Transverse colon (tissue), 4 donors: ENCODE measurements at places on chromosomes 5 and 9. TPM values are rescaled to one million over a fixed set of nuclear protein-coding genes. Genes with fewer than 3 reads are reported as not detected.

The DNAJC18 gene
- 3.8 TPM for total RNA-seq

GRCh38 chr9:81787747-81788632 lies 98.6 kb upstream of the TLE1 start:
- peaks cover 13% of the 10 kb centered on the region for H3K4me1 ChIP-seq
- no peak overlapping the region for H3K4me3 ChIP-seq
- no peak overlapping the region for H3K27ac ChIP-seq
- H3K36me3 ChIP-seq, result no peaks in the 10 kb centered on the region
- no peaks in the 10 kb centered on the region for H3K27me3 ChIP-seq

The PPIC gene
- 58.0 TPM for total RNA-seq

The SV2C gene
- total RNA-seq, result 2.6 TPM

The CTNND2 gene
- 1.9 TPM for total RNA-seq

DNA sequence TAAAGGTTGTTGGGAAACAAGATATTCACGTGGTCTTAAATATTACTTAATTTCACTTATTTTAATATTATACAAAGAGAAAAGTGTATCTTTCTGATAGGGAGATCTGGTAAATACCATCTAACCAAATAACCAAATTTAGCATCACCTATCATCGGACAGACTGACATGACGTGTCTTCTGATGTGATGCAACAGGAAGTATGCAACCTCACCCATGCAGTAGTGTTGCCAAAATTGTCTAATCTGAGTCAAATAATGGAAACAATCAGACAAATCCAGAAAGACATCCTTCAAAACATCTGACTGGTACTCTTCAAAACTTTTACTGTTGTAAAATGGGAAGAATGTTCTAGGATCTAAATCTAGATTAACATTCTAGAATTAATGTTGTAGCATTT lies 148.0 kb downstream of the FGF1 start:
- no peaks in the 10 kb centered on the region for H3K4me1 ChIP-seq
- no peak overlapping the region for H3K4me3 ChIP-seq
- no peak for DNase-seq
- H3K27ac ChIP-seq, result no peak overlapping the region

The KCNIP1 gene
- not detected for total RNA-seq

- no peaks in the 10 kb centered on the region for H3K27me3 ChIP-seq
- no peak for DNase-seq
- H3K36me3 ChIP-seq, result no peaks in the 10 kb centered on the region
- H3K27ac ChIP-seq, result no peak overlapping the region
Observed at GRCh38 chr5:53991942-53992341, 318.4 kb downstream of the ARL15 start.

The RUFY1 gene
- 39.9 TPM for total RNA-seq

The ADAMTS2 gene
- total RNA-seq, result 6.0 TPM

The ADRB2 gene
- 1.00 TPM for total RNA-seq
